ENCODE measurements at places on chromosomes 3 and 15.

GRCh38 chr3:43907508-43907858 is 216.7 kb downstream of the ABHD5 start:
- DNase-seq: no peak

GRCh38 chr3:154273381-154273780 is 50.9 kb downstream of the DHX36 start:
- DNase-seq: no peak

- no peak for DNase-seq
These were observed 3.9 kb upstream of the NFKBIZ start for GRCh38 chr3:101845425-101845824.

GRCh38 chr15:41866263-41866703 is 27.6 kb downstream of the SPTBN5 start:
- no peak for DNase-seq

GRCh38 chr3:53484984-53485383 is 9.4 kb upstream of the CACNA1D start:
- no peak for DNase-seq

DNA sequence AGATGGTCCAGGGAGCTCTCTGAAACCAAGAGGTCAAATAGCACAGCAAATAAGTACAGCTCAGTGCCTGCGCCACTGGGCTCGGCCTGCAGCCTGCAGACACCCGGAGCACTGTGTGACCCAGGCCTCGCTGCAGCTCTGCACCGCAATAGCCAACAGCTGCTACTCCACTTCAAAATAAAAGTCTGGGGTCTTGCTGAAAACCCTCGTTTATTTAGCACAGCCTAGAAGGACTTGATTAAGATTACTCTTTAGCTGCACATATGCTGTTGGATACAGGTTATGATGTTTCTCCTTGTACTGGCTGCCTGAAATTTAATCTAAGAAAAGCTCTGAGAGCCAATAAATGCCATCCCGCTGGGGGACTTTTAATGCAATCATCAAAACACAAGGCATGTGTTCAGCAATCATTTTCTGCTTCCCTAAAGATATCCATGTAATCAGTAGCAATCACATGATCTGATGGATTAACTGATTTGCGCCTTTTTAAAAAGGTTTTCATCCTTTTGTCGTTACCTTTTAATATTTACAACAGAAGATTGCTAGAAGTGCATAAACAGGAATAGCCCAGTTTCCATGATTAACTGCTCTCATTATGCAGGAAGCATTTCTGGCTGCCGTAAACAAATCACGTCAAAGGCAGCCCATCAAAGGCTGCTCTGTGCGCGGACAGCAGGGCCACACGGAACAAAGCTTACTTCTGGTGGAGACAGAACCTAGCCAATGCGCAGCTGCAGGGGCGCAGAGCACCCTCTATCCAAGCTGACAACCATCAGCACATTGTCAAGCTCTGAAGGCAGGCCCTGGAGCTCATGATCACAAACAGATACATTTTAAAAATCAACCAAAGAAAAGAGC is 58.8 kb downstream of the CLASP2 start:
- no peak for DNase-seq

DNA sequence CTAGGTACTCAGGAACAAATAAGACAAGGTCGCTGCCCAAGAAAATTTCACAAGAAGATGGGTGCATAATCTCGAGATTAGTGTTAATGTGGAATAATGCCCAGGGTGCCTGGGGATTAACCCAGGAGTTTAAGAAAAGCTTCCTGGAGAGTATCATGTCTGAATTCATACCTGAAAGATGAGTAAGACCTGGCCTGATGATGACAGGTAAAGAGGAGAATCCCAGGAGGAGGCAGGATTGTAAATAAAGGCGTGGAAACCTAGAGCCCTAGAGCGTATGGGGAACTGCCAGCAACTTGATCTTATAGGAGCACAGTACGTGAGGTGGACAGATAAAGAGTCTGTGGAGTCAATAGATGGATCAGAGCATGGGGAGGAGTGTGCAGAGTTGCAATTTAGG is 43.0 kb downstream of the ARRDC4 start:
- no peak for DNase-seq

DNA sequence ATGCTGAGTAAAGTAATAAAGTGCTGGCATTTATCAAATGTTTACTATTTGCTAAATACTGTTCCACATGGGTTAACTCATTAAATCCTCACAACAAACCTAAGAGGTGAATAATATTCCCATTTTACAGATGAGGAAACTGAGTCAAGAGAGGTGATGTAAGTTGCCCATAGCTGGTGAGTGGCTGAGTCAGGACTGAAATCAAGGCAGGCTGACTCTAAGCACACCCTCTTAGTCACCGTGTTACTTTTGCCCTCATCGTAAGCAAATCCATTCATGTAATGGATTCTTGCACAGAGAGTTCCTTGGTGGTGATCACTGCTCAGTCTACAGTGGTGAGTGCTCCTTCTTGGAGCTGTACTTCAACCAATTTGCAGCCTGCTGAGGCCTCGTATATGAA is 28.9 kb upstream of the PTX3 start:
- DNase-seq: no peak

- DNase-seq: peak; percentile 61
These were observed 125.8 kb upstream of the GALNT15 start for GRCh38 chr3:16048435-16049318.

DNA sequence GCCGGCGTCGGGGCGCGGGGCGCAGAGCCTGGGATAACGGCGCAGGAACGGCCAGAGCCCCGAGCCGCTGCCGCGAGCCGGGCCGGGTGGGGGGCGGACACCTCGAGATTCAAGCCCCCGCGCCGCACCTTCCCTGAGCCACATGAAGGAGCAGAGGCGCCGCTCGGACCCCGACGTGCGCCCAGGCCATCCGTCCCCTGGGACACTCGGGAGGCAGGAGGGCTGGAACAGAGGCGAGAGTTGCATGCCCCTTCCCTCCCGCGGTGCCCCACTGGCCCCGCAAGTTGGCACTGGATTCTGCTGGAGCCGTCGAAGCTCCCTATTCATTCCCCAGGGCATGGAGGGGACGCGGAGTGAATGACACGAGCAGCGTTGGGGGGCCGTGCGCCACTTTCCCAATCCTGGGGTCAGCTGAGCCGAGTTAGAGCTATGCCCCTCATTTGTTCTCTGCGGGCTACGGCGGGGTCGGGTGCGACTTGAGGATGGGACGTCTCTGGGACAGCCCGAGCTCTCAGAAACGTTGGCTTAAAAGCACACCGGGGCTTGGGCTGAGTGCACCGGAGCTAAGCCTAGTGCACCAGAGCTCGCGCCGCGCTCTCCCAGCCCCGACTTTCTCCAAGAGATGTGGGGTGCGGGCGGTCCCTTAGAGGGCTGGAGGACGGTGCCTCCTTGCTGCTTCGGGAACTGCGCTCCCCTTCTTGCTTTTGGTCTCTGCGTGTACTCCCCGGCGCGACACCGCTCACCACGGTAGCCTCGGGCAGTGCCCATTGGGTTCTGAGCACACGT is 588 bp downstream of the SLC6A1 start:
- no peak for DNase-seq

DNA sequence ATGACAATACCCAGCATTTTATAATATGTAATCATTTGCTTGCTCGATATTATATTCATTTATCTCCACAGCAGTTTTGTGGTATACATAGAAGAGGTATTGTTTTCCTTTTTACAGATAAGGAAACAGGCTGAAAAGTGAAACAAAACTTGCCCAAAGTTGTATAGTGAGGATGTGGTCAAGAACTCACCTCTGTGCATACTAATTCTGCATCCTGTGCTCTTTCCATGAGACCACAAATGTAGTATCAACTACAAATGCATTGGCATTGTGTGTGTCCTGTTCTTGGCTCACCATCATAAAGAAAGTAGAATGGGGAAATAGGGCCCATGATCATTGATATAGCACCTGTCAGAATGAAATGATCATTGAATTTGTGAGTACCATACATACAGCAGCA is 167.3 kb downstream of the NECTIN3 start:
- DNase-seq: no peak

- peak; percentile 33 for DNase-seq
These were observed 738.4 kb upstream of the ALCAM start for GRCh38 chr3:104628185-104628789.

DNA sequence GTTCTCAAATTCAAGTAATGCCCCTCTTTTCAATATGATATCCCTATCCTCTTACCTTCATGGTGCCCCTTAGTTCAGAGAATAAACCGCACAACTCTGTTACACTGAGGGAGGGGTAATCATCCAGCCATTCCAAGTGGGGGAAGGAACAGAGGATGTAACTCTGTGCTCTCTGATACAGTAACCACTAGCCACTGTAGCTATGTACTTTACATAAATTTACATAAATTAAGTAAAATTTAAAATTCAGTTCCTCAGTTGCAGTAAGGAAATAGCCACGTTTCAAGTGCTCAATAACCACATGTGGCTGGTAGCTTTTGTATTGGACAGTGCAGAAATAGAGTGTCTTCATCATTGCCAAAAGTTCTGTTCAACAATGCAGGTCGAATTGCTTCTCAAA is 90.8 kb downstream of the ANXA2 start:
- DNase-seq: no peak

GRCh38 chr3:49339941-49340800 is at the start of gene USP4:
Gene USP4 (minus strand): TSS chr3:49340053. CDS start chr3:49340024, 29 bp downstream.
- DNase-seq: peak; percentile 71

DNA sequence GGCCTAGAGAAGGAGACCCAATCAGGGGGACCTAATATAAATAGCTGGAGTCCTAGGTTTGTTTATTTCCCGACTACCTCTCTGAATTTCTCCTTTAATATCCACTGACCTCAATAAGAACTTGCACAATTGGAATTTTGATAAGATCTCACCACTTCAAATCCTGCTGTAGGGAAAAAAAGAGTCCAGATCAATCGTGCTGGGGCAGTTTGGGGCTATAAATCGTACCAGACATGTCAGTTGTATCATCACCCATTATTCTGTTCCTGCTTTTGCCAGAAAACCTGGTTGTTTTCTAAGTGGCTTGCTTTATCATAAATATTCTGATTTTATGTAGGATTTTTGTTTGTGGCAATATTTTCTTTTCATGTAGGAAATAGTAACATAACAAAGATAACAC is 281.3 kb downstream of the DIPK2A start:
- DNase-seq: no peak

DNA sequence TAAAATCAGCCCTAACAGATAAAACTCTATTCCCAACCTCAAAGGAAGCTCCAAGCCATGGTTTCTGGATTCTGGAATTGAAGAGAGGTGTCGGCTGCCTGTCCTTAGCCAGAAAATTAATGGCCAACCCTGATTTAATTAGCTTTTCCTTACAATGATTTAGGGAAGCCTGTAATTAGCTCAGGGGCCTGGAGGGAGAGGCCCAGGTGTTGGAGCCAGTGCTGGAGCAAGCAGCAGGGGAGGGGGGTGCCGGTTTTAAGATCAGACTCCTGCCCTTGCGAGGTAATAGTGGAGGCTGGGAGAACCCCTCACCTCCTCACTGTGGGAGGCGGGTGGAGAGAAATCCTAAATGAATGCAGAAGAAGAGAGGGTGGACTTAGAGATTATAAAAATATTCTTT is 14.7 kb upstream of the ATP2B2 start:
- no peak for DNase-seq

DNA sequence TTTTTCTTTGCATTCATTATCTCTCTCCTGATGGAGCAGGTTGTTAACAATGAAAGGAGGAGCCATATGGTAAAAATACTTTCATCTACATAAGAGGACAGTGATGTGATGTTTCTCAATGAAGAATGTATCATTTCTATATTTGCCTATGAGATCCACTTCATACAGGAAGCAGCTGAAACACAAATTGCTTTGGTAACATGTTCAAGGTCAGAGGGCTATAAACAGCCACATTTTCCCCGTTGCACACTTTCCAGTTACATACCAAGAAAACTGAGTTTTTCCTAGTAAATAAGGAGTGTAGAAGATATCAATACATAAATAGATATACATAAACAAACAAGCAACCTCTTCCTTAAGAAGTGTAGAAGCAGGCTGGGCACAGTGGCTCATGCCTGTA is 32.6 kb upstream of the GYG1 start:
- DNase-seq: no peak

DNA sequence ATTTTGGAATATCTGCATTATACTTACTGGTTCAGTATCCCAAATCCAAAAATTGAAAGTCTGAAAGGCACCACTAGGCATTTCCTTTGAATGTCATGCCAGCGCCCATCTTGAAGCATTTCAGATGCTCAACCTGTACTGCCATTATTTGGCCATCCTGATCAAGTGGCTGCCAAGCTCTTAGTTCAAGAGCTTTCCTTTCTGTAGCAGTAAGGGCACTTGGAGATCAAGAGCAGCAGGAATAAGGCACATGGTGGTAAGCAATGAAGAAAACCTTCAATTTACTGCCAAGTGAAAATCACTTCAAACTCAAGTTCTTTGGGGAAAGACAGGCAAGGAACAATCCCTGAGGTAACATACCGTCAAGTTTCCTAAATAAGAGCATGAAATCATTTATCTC is 10.0 kb downstream of the RHOA start:
- DNase-seq: no peak

DNA sequence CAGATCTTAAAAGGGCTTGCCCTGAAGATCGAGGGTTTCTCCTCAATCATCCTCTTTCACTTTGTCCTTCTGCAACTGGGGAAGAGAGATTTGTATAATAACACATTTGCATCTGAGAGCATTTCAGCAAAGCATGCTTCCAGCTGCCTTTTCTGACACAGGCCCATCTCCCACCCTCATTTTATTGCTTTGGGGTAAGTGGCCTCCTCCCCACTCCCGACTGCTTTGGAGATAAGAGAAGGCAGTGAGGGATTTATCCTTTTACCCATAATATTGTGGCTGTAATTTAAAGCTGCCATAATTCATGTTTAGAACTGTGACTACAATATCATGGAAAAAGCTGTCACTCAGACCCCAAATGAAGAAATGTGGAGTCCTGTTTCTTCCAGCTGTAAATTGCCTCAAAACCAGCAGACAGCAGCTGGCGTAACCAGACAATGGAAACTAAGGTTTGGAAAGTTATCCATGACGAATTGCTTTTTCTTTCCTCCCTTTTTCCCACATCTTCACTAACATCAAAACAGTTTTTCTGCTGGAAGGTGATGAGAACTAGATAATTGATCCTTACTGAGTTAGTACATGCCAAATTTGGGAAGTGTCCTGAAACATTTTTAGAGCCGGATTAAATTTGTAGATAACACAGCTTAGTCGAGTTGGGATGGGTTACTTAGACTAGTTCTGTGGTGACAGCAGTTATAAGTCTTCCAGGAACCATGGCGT is 104.2 kb upstream of the PFN2 start:
- DNase-seq: no peak

GRCh38 chr3:55675478-55675877 is 188.4 kb upstream of the WNT5A start:
- no peak for DNase-seq

DNA sequence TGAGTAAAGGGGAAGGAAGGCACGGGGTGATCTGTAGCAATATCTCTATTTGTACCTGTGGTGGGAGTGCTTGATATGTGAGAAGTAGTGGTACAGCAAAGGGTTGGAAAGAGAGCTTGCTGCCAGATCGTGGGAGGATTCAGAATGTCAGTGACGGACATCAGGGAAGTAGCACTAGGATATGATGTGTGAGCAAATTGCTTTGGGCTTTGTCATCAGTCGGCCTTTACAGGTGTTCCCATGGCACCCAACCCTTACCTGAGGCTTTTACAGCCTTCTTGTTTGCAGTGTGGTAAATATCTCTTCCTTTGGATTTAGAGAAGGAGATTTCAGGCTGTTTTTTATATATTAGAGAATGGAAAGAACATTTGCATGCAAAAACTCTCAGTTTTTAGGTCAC is 29.8 kb downstream of the IL1RAP start:
- DNase-seq: no peak

Measured in HCT116 (cell line).